ENCODE measurements at places on chromosomes 16 and 17.

DNA sequence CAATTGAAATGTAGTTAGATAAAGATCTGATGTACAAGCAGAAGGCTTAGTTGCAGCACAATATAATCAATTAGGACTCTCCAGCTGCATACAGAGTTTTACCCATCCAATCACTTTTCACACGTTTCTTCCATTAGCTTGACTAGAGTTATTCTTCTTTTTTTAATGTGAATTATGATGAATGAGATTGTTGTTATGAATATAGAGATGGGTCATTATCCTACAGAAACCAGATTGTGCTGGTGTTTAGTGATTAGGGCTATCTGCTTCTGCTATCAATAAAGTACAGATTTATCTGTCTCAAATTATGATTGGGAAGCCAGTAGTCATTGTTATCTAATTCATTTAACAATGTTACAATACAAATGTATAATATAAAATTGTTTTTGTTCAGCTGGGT is 221.4 kb upstream of the TBX2 start:
- no peak for DNase-seq

GRCh38 chr16:8278031-8278580 is 312.2 kb downstream of the TMEM114 start:
- no peak for DNase-seq

GRCh38 chr16:84339311-84339710 is 29.0 kb upstream of the ATP2C2 start:
- DNase-seq, result no peak

DNA sequence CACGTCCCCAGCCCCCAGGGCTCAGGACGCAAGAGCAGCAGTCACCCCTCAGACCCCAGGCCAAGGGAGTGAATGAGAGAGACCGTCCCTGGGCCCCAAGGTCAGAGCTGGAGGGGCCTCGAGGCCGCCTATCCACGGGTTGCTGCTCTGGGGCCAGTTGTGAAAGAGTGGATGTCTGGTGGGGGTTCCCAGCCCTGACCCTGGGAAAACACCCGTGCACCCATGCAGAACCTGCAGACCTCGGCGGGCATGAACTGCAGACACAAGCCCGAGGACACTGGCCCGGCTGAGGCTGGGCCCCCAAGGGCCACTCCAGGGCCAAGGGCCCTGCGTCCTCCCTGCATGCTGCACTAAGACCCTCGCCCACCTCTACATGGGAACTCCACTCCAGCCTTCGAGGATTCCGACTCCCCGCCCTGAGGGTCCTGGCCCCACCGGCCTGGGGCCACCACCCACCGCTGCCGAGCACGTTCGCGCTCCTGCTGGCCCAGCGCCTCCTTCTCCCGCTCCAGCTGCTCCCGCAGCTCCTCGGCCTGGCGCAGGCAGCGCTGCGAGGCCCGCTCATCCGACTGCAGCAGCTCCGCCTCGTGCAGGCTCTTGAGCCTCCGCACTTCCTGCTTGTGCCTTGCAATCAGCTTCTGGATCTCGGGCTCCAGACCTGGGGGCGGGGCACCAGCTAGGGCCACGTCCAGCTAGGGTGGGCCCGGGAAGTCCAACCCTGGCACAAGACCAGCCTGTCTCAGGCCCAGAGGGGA is 27.6 kb upstream of the AATK start:
- no peak for DNase-seq

DNA sequence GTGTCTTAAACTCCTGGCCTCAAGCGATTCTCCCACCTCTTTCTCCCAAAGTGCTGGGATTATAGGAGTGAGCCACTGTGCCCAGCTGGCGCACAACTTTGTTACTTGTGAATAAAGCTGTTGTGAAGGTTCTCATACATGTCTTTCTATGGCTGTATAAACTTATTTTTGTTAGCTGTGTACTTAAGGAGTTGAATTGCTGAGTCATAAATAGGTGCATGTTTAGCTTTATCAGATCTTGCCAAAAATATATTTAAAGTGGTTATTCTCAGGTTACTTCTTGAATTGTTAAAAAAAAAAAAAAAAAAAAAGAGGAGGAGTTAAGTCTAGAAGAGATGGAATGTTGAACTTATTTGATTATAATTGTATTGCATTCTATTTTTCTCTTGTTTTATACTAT is 47.6 kb upstream of the IRX3 start:
- no peak for DNase-seq

DNA sequence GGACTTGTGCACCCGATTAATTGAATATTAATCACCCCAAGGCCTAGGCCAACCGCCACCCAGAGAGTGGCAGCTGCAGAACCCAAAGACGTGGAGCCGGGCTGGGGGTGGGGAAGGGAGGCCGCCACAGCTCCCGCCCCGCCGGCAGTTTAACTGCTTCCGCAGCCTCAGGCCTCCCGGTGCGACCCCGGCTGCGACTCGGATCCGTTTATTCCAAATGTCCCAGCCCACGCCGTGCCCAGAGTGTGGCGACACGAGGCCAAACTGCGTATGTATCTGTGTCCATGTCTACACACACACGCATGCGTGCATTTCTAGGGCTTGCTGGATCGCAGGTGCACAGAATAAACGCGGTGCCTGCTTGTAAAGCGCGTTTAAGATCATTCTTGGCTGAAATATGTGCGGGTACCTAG is 802 bp upstream of the TOB1 start:
- no peak for DNase-seq

DNA sequence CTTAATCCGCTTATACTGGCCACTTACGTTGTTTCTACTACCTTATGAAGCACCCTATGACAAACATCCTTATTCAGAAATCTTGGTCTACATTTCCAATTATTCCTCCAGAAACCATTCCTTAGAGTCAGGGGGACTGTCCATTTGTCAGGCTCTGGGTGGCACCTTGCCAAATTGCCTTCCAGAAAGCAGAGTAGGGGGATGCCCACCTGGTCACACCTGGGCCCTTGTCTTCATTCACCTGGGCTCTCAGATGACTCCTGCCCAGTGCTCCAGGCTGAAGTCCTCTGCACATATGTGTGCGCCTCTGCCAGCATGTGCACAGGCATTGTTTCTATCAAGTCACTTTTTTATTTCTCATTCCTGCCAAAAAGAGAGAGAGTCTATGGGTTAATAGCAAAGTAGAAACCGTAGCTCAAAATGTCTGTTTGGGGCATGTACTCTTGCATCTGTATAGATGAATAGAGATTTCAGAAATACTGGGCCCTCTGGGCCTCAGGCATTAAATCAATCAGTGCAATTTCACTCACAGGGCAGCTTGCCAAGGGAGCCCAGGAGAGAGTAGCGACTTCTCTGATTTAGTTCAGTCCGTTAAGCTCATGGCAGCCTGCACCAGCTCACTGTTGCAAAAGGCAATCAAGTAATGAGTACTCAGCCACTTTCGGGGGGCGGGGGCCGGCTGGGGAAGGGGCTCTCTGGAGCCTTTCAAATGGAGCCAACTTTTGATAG is 104.7 kb downstream of the SOCS1 start:
- no peak for DNase-seq

DNA sequence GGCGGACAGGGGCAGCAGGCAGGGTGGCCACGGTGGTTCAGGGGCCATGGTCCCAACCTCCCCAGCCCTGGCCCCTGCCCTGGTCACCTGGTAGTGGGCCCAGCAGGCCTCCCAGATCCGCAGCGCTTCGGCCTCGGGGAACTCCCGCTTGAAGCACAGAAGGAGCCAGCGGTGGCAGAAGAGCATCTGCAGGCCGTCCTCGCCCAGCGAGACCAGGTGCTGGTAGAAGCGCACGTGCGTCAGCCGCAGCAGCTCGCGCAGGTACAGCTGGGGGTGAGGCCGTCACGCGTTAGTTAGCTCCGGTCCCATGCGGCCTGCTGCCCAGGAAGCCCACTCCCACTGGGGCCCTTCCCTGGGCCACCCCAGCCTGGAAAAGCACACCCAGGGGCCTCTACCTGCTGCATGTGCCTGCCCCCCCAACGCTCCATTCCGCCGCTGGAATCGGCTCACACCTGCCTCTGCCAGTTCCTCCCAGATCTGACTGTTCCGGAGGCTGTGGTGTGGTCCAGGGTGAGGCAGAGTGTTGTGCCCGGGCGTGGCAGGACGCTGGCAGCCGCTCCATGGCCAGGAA is 90.8 kb downstream of the TBC1D16 start:
- DNase-seq, result no peak

- DNase-seq, result no peak
Measured at GRCh38 chr17:76304226-76305134, 3.6 kb downstream of the QRICH2 start.

DNA sequence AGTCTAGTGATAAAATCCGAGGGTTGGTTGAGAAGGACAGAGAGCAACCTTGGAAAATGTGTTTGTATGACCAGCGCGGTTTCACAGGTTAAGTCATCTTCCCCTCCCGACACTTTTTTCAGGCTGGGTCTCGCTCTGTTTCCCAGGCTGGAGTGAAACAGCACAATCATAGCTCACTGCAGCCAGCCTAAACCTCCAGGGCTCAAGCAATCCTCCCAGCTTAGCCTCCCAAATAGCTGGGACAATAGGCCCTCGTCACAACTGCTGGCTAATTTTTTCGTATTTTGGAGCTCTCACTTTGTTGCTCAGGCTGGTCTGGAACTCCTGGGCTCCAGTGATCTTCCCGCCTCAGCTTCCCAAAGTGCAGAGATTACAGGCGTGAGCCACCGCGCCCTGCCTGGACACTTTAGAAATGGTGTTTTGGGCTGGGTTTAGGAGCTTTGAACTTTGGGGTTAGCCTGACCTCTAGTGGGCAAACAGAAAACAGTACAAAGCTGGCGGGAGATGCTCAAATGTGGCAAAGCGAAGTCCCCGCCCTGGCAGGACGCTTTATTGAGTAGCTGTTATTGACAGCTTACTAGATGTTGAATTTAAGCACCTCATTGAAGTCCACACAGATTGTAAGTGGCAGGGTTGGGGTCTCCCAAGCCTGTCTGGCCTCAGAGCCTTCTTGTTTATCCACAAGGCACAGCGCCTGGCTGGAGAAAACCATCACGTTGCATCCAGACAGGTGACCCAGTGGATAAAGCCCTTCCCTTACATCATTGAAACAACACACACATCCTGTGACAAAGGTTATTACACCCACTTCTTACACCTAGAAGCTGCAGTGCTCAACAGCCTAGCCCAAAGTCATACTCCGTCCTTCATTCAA is 34.7 kb upstream of the RBBP6 start:
- DNase-seq, result no peak

DNA sequence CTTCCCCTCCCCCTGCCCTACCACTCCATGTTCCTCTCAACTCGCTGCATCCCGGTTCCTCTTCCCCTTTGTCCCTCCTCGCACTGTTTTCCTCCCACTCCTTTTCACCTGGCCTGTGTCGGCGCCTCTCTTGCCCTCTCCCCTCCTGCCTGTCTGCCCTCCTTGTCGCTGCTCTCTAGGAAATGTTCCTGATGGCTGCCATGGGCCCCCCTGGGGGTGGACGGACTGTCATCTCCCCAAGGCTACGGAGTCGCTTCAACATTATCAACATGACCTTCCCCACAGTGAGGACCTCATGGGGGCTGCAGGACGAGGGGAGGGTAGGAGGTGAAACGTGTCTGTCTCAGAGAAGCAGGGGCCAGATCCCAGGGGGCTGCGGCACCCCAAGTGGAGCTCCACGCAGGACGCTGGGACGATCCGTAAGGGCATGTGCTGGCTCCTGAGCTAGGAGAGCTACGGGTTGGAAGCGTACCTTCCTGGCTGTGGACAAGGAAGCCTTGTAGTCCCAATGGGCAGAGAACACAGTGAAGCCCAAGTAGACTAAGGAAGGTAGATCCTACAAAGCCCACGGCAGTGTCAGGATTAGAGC is 39.8 kb upstream of the KDM6B start:
- no peak for DNase-seq

DNA sequence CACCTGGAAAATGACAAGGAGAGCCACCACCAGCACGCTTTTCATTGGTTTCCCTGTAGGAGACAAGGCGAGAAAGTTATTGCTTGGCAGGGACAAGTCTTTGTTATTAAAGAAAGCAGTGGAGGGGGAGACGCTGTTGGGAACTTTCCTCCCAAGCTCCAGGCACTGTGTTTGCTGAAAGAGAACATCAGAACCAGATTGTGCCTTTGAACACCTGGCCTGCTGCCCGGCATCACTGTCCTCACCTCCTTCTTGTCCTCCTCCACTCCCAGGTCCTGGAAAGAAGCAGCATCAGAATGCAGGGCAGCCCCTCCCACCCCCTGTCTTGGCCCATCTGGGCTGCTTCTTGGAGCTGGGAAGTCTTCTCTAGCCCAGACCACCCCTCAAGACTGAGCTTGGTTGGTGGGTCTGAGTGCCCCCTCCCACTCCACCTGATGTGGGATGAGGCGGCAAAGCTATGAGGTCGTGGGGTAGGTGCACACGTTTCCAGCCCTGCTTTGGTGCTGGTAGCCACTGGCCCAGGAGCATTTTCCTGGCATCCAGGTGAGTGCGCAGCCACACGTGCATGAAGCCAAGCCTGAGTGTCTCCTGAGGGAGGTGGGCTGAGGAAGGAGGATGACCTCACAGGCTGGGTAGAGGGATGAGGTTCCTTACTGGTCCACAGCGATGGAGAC is 6.2 kb downstream of the CCR7 start:
- no peak for DNase-seq

DNA sequence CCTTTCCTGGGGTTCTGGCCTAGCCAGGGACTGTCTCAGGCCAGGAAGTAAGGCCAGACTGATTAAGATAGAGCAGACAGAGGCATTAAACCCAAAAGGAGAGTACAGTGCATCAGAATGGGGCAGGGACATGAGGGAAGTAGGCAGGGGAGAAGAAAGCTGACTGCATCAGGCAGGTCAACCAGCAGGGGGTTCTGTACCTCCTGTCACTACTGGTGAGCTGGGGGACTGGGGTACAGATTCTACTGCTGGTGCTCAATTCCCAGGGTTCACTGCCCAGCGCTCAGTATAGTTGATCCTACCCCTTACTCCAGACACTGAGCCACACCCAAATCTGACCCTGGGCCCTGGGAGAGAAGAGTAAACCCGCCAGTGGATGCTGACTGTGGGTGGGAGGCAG is 12.9 kb upstream of the MTMR4 start:
- DNase-seq, result no peak

DNA sequence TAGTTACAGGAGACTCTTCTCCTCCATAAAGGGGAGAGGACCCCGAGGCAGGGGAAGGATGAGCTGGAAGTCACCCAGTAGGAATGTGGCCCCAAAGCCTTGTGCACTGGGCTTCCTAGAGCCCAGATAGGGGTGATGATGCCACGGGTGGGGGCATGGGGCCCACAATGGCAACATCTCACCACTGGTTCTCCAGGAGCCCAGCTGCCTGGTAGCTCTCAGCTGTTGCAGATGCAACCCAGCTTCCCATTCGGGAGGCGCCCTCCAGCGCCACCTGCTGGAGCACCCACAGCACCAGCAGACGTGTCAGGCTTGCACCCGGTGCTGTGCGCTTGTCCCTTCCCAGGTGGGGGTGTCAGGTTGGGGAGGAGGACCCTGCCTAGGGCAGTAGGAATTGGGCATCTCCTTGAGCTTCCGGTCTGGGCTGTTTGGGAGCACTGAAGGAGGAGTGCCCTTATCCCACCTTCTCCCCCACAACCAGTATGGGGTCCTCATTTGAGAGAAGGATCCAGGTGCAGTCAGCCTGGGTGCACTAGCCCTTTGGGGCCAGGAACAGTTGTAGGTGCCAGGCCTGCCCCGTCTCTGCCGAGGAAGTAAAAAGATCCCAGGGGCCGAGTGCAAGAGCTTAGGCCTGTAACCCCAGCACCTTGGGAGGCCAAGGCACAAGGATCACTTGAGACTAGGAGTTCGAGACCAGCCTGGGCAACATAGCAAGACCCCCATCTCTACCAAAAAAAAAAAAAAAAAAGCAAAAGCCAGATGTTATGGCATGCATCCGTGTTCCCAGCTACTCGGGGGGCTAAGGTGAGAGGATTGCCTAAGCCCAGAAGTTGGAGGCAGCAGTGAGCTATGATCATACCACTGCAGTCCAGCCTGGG is 14.4 kb downstream of the CDIPT start:
- no peak for DNase-seq

- no peak for DNase-seq
Measured at GRCh38 chr16:77211880-77212740, 12.9 kb downstream of the SYCE1L start.

GRCh38 chr17:37494971-37495370 is 5.3 kb downstream of the DUSP14 start:
- no peak for DNase-seq
